ENCODE measurements at places on chromosomes 5 and 9. TPM values are rescaled to one million over a fixed set of nuclear protein-coding genes. Genes with fewer than 3 reads are reported as not detected.

DNA sequence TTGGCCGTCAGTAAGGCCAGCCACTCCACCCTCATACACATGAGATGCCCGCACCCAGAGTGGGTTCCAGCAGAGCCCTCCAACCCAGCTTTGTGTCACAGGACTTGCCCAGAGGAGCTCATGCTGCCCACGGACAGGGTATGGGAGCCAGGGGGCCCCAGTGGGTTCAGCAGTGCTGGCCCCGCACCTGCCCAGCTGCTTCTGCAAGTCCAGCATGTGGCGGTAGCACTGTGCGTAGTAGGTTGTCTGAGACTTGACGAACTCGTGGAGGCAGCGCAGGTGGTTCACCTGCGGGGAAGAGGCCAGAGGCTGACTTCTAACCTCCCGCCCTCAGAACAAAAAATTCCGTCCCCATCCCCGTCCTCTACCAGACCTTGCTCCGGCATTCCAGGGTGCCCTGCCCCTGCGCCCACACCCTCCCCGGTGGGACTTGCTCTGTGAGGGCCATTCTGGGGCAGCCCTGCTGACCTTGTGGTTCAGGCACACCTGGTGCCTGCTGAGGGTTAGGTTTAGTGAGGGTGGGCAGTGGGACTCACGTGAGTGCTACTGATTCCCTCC is 18.5 kb downstream of the SH3GLB2 start:
- DNase-seq, result no peak

DNA sequence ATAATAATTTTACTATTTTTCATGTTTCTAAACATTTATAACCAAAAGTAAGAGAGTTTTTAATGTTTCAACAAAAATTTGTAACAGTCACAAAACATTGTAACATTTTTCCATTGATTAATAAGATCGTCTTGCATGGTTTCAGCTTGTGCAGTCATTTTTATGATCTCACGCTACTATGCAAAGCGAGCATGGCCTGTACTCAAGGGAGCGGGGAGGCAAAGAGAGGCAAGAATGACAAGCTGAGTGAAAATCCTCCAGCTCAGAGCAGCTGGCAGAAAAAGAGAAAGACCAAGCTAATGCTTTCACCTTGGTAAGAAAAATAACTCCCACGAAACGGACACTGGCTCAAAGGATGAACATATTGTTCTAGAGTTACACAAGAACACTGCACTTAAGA is 90.0 kb upstream of the SV2C start:
- no peak for DNase-seq

DNA sequence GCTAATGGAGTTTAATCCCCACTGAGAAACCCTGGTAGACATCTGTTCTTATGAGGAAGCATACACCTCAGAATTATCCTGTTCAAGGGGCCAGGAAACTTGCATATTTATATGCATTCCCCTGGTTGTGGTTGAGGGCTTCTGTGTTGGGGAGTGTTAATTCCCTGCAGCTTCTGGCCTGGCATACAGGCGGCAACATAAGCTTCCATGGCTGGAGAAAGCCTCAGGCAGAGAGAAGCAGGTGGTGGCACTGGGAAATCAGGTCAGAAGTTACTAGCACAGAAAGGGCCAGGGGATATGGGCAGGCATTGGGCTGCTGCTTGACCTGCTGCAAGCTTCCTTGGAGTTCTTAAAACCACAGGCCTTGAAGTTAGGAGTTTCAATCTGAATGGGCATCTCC is 166.1 kb upstream of the SEMA6A start:
- no peak for DNase-seq

GRCh38 chr5:150159741-150160179 is 4.1 kb upstream of the PDGFRB start:
- no peak for DNase-seq

FBP2 gene
- total RNA-seq, result not detected

Data from activated CD8-positive, alpha-beta T cell treated with anti-CD3 and anti-CD28 coated beads for 36 hours (primary cell).